ENCODE measurements at places on chromosomes 12 and 14.

DNA sequence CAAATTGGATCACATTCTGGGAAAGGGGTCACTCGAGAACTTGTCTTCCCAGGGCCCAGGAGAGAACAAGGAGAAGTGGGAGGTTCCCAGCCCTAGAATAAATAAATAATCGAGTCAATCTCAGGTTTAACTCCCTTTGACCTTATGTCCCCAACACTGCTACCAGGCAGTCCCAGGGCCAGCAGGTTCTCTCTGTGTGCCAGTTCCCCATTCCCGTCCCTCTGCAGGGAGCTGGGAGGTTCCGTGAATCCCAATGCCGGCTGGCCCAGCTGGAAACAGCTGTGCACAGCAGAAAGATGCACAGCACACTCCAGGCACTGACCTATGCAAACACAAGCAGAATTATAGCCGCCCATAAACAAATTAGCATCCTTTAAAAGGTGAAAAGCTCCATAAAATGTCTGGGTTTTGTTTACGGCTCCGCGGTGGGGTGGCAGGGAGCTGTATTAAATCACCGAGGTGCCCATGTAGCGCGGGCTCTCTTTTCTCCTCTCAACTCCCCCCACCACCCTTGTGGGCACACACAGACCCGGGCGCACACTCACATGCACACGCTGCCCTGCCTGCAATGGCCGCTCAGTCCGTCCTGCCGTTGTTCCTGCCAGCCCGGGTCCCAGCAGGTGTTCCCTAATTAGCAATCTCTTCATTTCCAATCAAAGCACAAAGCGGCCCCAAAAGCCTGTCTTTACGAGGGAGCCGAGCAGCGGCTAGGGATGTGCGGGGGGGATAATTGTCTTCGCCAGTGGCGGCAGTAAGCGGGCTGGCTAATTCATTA is 46.6 kb upstream of the ESRRB start:
- no peaks in the 10 kb centered on the region for H3K4me1 ChIP-seq
- H3K36me3 ChIP-seq = no peaks in the 10 kb centered on the region
- H3K27ac ChIP-seq = no peak overlapping the region

GRCh38 chr12:43289426-43289801 is 262.6 kb downstream of the ADAMTS20 start:
- no peak for DNase-seq
- H3K27ac ChIP-seq = no peak overlapping the region
- H3K4me1 ChIP-seq = no peaks in the 10 kb centered on the region
- no peaks in the 10 kb centered on the region for H3K36me3 ChIP-seq
- H3K27me3 ChIP-seq = no peaks in the 10 kb centered on the region
- no peak overlapping the region for H3K4me3 ChIP-seq

DNA sequence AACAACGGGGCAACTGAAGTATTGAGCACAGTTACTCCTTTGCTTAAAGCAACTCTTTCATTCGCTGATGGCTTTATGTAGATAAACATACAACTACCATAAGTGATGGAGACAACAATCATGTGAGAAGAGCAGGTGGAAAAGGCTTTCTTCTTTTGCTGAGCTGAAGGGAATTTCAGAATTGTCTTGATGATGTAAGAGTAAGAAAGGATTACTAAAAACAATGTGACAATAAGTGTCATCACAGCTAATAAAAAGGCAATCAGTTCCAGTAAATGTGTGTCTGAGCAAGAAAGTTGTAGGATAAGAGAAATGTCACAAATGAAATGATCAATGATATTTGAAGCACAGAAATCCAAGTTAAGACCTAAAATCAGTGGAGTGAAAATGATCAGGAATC is 647 bp downstream of the OR6C70 start:
- DNase-seq = no peak
- no peak overlapping the region for H3K4me3 ChIP-seq
- H3K27ac ChIP-seq = no peak overlapping the region
- no peaks in the 10 kb centered on the region for H3K27me3 ChIP-seq
- H3K4me1 ChIP-seq = no peaks in the 10 kb centered on the region

DNA sequence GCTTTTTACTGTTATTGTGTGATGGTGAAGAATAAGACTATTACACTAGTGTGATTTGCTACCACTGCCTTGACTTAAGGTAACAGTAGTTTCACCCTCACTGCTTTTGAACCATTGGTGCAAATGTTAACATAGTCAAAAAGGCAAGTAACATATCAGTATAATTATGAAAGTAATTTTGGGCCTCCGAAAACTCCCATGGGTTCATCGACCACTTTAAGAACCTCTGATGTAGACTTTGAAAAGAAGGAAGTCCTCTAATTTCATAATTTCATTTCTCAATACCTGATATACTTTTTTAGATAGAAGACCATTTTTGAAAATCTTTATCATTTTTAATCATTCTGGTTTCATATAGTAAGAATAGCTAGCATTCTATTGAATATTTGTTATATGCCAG is 57.7 kb downstream of the ETNK1 start:
- peaks cover 7% of the 10 kb centered on the region for H3K4me1 ChIP-seq
- DNase-seq = no peak
- no peak overlapping the region for H3K4me3 ChIP-seq
- no peaks in the 10 kb centered on the region for H3K27me3 ChIP-seq
- H3K27ac ChIP-seq = no peak overlapping the region

- no peaks in the 10 kb centered on the region for H3K36me3 ChIP-seq
- H3K27me3 ChIP-seq = no peaks in the 10 kb centered on the region
- H3K27ac ChIP-seq = no peak overlapping the region
- no peak for DNase-seq
Measured at GRCh38 chr12:1531153-1531653, 63.2 kb downstream of the FBXL14 start.

GRCh38 chr12:132586929-132587328 is 23.5 kb downstream of the LRCOL1 start:
- H3K27ac ChIP-seq = no peak overlapping the region
- H3K4me1 ChIP-seq = no peaks in the 10 kb centered on the region
- no peaks in the 10 kb centered on the region for H3K36me3 ChIP-seq
- no peak for DNase-seq
- no peak overlapping the region for H3K4me3 ChIP-seq
- H3K27me3 ChIP-seq = no peaks in the 10 kb centered on the region

GRCh38 chr12:30219047-30219446 is 435.3 kb upstream of the TMTC1 start:
- H3K36me3 ChIP-seq = no peaks in the 10 kb centered on the region
- H3K4me3 ChIP-seq = no peak overlapping the region
- no peaks in the 10 kb centered on the region for H3K27me3 ChIP-seq
- H3K4me1 ChIP-seq = no peaks in the 10 kb centered on the region
- no peak for DNase-seq
- H3K27ac ChIP-seq = no peak overlapping the region

GRCh38 chr12:67498991-67499390 is 149.6 kb upstream of the DYRK2 start:
- no peak for DNase-seq
- no peaks in the 10 kb centered on the region for H3K36me3 ChIP-seq
- H3K4me3 ChIP-seq = no peak overlapping the region
- H3K4me1 ChIP-seq = no peaks in the 10 kb centered on the region
- H3K27ac ChIP-seq = no peak overlapping the region

DNA sequence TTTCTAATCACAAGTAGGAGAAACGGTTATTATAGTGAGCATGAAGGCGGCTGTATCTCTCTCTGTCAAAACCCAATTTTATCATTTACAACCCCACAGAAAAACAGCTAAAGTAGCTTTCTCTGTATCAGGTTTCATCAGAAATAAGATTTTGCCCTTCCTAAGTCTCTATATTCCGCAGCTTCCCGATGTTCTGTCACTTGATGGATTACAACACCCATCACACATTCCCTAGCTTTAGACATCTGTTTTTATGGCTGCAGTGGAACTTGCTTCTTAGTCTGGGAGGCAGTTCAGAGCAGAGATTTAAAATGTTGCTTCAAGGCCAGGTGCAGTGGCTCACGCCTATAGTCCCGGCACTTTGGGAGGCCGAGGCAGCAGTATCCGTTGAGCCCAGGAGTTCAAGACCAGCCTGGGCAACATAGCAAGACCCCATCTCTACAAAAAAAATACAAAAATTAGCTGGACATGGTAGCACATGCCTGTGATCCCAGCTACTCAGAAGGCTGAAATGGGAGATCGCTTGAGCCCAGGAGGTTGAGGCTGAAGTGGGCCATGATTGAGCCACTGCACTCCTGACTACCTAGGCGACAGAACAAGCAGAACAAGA is 27.6 kb upstream of the FOXN3 start:
- H3K27me3 ChIP-seq = no peaks in the 10 kb centered on the region
- no peak overlapping the region for H3K27ac ChIP-seq
- no peaks in the 10 kb centered on the region for H3K36me3 ChIP-seq
- H3K4me3 ChIP-seq = no peak overlapping the region

DNA sequence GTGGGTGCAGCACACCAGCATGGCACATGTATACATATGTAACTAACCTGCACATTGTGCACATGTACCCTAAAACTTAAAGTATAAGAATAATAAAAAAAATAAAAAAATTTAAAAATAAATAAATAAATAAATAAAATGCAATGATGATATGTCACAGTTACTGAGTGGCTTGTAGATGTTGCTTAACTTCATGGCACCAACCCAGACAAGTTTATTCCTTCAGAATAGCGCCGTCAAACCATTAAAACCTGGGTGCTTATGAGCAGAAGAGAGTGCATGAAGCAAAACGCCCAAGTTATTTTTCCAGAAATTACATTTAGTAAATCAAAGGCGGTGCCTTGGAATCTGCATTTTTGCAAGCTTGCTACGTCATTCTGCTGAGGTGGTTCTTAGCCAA is 417.9 kb downstream of the AEBP2 start:
- H3K4me1 ChIP-seq = peaks cover 16% of the 10 kb centered on the region
- peak overlapping the region; percentile 48 for H3K4me3 ChIP-seq
- peak overlapping the region; percentile 85 for H3K27ac ChIP-seq
- no peak for DNase-seq
- no peaks in the 10 kb centered on the region for H3K36me3 ChIP-seq

GRCh38 chr14:97217111-97217885 is 420.1 kb downstream of the VRK1 start:
- no peaks in the 10 kb centered on the region for H3K4me1 ChIP-seq
- no peak overlapping the region for H3K4me3 ChIP-seq
- no peak for DNase-seq
- no peaks in the 10 kb centered on the region for H3K36me3 ChIP-seq
- no peaks in the 10 kb centered on the region for H3K27me3 ChIP-seq

DNA sequence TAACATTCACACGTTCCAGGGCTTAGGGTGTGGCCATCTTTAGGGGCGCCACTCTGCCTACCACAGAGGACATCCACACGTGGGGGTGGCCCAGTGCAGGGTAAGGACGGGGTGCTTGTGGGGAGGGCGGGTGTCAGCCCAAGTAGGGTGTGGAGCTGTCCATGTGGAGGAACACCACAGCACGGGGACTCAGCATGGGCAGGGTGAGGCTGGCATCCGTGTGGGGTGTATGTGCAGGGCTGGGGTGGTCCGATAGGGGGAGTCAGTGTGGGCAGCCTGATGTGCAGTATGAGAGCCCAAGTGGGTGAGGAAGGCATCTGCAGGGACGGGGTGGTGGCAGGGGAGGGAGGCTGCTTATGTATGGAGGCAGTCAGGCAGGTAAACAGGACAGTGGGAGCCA is 17.7 kb downstream of the PSMC1 start:
- peaks cover 55% of the 10 kb centered on the region for H3K36me3 ChIP-seq
- no peak for DNase-seq
- peaks cover 7% of the 10 kb centered on the region for H3K4me1 ChIP-seq
- no peak overlapping the region for H3K4me3 ChIP-seq

DNA sequence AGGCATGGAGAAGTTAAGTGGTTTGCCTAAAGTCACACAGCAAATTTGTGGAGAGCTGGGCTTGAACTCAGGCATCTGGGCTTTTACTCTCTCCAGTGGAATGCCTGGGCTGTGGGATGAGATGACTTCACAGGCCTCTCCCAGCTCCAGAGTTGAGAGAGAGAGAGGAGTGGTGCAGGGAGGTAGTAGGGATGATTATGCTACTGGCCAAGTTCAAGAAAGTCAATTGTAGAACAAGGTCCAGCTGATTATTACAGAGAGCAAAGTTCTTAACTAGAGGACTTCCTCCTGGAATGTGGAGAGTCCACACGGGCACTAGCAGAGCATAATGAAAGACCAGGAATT is 769 bp upstream of the EMP1 start:
- no peak for DNase-seq
- no peaks in the 10 kb centered on the region for H3K27me3 ChIP-seq
- H3K4me3 ChIP-seq = peak overlapping the region; percentile 71
- peak overlapping the region; percentile 82 for H3K27ac ChIP-seq
- H3K36me3 ChIP-seq = no peaks in the 10 kb centered on the region

DNA sequence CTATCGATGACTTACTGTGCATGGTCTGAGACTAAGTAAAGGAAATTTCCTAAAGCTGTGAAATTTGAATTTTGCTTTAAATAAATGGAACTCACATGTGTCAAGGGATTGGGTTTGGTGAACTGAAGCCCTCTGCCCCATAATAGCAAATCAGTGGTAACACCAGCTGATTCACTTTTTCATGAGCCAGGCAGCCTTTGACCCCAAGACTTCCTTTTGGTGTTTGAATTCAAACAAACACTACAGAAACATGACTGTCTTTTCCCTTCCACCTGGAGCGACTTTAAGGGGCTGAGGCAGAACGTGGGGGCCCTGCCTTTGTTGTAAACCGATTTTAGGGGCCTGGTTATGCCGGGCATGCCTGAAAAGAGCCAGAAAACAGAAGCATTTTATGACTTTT is 28.8 kb downstream of the KCTD10 start:
- no peak for DNase-seq
- H3K36me3 ChIP-seq = peaks cover 47% of the 10 kb centered on the region
- peaks cover 16% of the 10 kb centered on the region for H3K4me1 ChIP-seq

GRCh38 chr12:49880756-49881414 is 22.8 kb downstream of the FAIM2 start:
- no peak overlapping the region for H3K4me3 ChIP-seq
- H3K36me3 ChIP-seq = no peaks in the 10 kb centered on the region
- no peak overlapping the region for H3K27ac ChIP-seq

DNA sequence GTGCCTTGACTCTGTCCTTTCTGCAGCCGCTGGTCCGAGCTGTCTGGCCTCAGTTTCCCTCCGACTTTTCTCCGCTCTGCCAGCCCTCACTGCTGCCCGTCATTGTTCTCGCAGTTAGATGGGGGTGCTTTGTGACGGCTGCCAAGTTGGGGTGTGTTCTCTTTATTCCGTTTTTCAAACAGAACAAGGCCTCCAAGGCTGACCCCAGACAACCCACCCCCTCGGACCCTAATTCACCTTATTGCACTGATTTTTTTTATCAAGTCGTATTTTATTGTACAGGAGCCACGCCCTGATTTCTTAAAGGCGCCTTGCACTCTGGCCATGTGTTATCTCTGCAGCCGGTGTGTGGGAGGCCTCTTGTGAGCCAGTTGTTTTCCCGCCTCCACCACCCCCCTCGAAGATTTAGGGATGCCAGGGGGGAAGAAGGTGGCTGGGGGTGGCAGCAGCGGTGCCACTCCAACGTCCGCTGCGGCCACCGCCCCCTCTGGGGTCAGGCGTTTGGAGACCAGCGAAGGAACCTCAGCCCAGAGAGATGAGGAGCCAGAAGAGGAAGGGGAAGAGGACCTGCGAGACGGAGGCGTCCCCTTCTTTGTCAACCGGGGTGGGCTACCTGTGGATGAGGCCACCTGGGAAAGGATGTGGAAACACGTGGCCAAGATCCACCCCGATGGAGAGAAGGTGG is 1.3 kb downstream of the VASH1 start:
- H3K27me3 ChIP-seq = no peaks in the 10 kb centered on the region
- H3K27ac ChIP-seq = peak overlapping the region; percentile 74
- no peaks in the 10 kb centered on the region for H3K36me3 ChIP-seq
- peak overlapping the region; percentile 84 for H3K4me3 ChIP-seq
- peaks cover 11% of the 10 kb centered on the region for H3K4me1 ChIP-seq

GRCh38 chr14:89641495-89642175 is 224.6 kb upstream of the FOXN3 start:
- no peak overlapping the region for H3K27ac ChIP-seq
- no peak overlapping the region for H3K4me3 ChIP-seq
- no peaks in the 10 kb centered on the region for H3K4me1 ChIP-seq
- DNase-seq = no peak
- H3K27me3 ChIP-seq = no peaks in the 10 kb centered on the region

Measured in ascending aorta (tissue), 2 donors.